ENCODE measurements at places on chromosomes 12 and 14.

GRCh38 chr12:28331130-28331529 is 140.9 kb downstream of the CCDC91 start:
- no peak for DNase-seq

- no peak for DNase-seq
Observed at GRCh38 chr14:91477388-91477787, 32.7 kb downstream of the PPP4R3A start.

- no peak for DNase-seq
Observed at GRCh38 chr12:52895726-52896189, 9.1 kb downstream of the KRT8 start.

DNA sequence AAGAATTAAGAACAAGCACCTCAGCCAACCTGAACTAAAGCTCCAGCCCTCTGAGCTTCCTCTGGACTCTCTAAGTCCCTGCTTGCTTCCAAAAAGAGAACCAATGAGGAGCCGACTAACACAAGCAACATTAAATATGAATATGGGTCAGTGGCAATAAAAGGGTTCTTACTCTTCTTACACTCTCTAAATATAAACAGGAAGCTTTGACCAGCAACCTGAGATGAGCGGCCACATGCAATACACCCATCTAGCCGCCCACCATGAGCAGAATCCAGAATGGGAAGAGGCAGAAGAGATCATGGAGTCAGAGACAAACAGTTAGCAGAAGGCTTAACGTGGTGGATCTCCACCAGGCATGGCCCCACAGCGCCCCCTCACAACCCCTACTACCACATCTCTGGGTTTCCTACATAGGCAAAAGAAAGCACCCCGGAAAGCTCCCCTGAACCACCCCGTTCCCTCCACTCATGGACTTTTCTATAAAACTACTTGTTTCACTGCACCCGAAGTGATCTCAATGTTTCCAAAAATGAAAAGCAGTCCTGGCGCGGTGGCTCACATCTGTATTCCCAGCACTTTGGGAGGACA is 59.4 kb downstream of the TTC7B start:
- no peak for DNase-seq

DNA sequence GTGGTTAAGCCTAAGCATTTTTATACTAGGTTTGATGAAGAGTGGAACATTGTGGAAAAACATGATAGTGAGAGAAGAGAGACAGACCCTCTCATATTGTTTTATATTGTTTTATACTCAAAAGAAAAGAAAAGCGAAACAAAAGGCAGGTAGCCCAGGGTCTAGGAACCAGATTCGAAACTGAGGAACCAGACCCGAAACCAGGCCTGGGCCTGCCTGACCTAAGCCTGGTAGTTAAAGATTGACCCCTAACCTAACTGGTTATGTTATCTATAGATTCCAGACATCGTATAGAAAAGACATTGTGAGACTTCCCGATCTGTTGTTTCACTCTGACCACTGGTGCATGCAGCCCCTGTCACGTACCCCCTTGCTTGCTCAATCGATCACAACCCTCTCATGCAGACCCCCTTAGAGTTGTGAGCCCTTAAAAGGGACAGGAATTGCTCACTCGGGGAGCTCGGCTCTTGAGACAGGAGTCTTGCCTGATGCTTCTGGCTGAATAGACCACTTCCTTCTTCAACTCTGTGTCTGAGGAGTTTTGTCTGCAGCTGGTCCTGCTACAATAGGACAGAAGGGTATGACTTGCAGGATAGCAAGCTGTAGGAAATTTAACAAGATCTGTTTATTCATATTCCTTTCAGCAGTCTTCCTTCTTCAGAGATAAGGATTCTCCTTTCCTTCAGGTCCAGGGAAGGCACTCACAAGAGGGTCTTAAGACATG is 147.1 kb upstream of the PLEKHA5 start:
- DNase-seq, result no peak

DNA sequence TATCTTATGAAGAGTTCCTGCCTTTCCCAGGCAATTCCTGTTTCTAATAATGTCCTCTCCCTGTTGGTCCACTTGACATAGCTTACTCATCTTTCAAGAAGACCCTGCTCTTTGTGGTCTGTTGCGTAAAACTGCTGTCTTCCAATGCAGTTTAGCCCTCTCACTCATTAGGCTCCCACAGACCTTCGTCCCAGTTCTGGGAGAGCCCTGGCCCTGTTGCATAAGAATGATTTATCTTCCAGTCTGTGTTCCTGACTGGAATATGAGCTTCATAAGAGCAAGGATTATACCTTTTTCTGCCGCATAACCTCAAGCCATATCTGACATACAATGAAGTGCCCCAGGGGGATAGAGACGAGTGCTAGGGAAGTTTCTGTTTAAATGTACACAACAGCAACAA is 365.9 kb upstream of the NOVA1 start:
- DNase-seq, result no peak

- DNase-seq, result no peak
Observed at GRCh38 chr12:111664499-111664898, 21.3 kb downstream of the BRAP start.

GRCh38 chr12:46452061-46452615 is 79.6 kb upstream of the SLC38A2 start:
- no peak for DNase-seq

GRCh38 chr14:89540009-89540829 is 123.2 kb upstream of the FOXN3 start:
- no peak for DNase-seq

- no peak for DNase-seq
Observed at GRCh38 chr14:88599761-88600439, 37.1 kb downstream of the ZC3H14 start.

DNA sequence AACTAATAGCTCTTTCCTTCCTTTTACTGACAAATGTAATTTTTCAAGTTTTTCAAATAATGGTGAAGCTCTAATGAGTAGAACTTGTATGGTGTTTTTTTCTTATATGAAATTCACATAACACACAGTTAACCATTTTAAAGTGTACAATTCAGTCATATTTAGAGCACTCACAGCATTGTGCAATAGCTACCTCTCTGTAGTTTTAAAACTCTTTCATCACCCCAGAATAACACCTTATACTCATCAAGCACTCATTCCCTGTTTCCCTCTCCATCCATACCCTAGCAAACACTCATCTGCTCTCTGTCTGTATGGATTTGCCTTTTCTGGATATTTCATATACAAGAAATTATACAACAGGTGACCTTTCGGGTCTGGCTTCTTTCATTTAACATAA is 207.9 kb upstream of the SLC38A2 start:
- no peak for DNase-seq
